Aorta (tissue), 5 donors: ENCODE measurements at places on chromosomes 16 and 17. TPM values are rescaled to one million over a fixed set of nuclear protein-coding genes. Genes with fewer than 3 reads are reported as not detected.

GRCh38 chr16:87554754-87555427, 47.4 kb upstream of the JPH3 start:
- no peak overlapping the region for H3K27ac ChIP-seq
- no peak for DNase-seq
- no peaks in the 10 kb centered on the region for H3K36me3 ChIP-seq
- no peak overlapping the region for H3K4me3 ChIP-seq

TUBG1 gene
- 21.5 TPM for total RNA-seq

TRPV3 gene
- 2.0 TPM for total RNA-seq

BAIAP3 gene
- total RNA-seq: 1.2 TPM

DNA sequence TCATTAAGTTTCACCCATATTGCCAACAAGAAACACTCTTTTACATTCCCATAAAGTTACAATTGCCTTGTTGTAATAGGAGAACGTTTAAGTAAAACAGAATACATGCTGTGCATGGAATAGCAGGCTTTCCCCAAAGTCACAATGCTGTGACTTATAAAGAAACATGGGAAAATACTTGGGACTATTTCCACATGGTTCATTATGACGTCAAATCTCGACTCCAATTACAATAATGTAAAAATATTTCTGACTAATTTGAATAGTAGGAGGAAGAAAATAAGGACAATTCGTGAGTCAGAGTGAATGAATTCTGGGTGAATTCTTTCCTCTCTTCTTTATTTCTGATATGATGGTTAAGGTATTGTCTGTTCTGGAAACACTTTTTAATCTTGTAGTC, 52.8 kb downstream of the CDH11 start:
- no peak overlapping the region for H3K4me3 ChIP-seq
- no peak overlapping the region for H3K27ac ChIP-seq
- no peak for DNase-seq
- H3K36me3 ChIP-seq: no peaks in the 10 kb centered on the region
- H3K4me1 ChIP-seq: peaks cover 10% of the 10 kb centered on the region
- no peaks in the 10 kb centered on the region for H3K27me3 ChIP-seq

DNA sequence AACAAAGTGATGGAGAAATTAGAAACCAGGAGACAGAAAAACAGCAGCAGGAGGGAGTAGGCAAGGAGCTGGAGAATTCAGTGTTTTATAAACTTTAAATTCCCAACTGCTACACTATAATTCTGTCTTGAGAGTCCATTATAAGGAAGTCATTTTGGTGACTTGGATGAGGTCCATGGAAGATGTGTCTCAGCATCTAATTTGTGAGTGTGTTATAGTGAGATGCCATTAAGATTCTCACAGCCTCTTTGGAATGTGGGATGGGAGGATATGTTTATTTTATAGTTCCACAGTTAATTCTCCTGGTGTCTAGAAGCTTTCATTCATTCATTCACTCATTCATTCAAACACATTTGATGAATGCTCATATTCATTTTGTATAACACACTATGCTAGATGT, 206.0 kb upstream of the MYOCD start:
- H3K36me3 ChIP-seq: no peaks in the 10 kb centered on the region
- H3K27me3 ChIP-seq: no peaks in the 10 kb centered on the region
- no peak overlapping the region for H3K4me3 ChIP-seq
- no peaks in the 10 kb centered on the region for H3K4me1 ChIP-seq

- no peaks in the 10 kb centered on the region for H3K27me3 ChIP-seq
- H3K4me1 ChIP-seq: no peaks in the 10 kb centered on the region
- H3K36me3 ChIP-seq: no peaks in the 10 kb centered on the region
- H3K4me3 ChIP-seq: no peak overlapping the region
These were observed 2.9 kb downstream of the RNF213 start for GRCh38 chr17:80263253-80264204.

- H3K4me1 ChIP-seq: no peaks in the 10 kb centered on the region
- no peak for DNase-seq
- H3K4me3 ChIP-seq: no peak overlapping the region
- no peaks in the 10 kb centered on the region for H3K36me3 ChIP-seq
These were observed 22.7 kb downstream of the BCO1 start for GRCh38 chr16:81261049-81261648.

DNA sequence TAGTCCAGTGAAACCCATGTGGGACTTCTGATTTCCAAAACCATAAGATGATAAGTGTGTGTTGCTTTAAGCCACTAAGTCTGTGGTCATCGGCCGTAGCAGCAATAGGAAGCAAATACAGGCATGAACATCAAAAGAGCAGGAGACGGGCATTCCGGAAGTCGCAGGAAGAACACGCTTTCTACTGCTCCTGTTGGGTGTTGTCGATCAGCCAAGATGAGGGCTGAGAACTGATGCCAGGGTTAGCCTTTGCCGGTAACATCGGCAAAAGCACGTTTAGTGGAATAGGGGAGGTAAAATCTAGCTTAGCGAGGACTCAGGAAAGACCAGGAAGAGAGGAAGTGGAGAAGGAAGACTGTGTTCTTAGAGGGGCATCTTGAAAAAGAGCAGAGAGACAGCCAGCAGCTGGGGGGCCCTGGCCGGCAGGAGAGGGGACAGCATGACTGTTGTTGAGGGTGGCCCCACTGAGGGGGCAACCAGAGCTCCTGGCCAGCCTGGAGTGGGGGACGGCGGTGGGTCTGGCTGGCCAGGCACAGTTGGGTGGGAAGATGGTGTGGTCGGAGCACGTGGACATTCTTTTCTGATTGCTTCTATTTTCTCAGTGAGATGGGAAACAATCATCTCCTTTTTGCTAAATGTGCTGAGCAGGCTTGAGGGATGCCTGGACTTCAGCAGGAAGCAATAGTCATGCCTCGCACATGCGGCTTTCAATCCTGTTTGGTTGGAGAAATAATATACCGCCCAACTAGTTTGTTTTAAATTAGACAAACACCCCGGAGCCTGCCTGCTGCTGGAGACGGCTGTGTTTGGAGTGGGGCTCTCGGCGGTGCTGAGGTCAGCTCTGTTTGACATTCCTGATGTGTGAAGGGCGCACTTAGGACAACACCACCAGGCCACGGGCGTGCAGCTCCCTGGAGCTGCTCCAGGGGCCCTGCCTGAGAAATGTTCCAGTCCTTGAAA, 109.9 kb downstream of the METRNL start:
- peaks cover 2% of the 10 kb centered on the region for H3K4me1 ChIP-seq
- H3K27me3 ChIP-seq: no peaks in the 10 kb centered on the region
- peak; percentile 54 for DNase-seq
- no peaks in the 10 kb centered on the region for H3K36me3 ChIP-seq
- H3K4me3 ChIP-seq: no peak overlapping the region

DNA sequence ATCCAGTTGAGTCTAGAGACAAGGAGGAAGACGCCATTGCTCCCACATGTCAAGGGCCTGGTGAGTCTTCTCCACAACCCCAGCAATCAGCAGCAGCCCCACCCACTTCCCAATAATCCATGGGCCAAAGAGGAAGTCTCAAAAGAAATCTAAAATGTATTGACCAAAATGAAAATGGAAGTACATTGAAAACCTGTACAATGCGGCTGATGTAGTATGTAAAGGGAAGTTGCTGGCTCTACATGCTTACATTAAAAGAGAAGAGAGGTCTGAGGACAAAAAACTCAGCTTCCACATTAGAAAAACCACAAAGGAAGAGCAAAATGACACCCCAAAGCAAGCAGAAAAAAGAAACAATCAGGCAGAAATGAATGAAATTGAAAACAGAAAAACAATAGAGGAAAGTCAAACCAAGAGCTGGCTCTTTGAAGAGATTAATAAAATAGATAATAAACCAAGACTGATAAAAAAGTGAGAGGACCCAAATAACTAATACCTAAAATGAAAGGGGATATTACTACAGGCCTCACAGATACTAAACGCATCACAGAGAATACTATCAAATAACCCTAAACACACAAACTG, 100.6 kb upstream of the METRNL start:
- no peaks in the 10 kb centered on the region for H3K27me3 ChIP-seq
- no peak for DNase-seq
- H3K4me3 ChIP-seq: no peak overlapping the region
- H3K4me1 ChIP-seq: no peaks in the 10 kb centered on the region

DNA sequence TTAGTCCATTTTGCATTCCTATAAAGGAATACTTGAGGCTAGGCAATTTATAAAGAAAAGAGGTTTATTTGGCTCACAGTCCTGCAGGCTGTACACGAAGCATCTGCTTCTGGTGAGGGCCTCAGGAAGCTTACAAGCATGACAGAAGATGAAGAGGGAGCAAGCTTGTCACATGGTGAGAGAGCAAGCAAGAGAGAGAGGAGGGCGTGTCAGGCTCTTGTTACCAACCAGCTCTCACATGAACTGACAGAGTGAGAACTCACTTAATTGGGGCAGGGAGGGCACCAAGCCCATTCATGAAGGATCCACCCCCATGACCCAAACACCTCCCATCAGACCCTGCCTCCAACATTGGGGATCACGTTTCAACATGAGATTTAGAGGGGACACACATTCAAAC, 1.6 kb downstream of the CHCT1 start:
- no peak overlapping the region for H3K27ac ChIP-seq
- H3K4me3 ChIP-seq: no peak overlapping the region
- no peak for DNase-seq
- no peaks in the 10 kb centered on the region for H3K36me3 ChIP-seq
- no peaks in the 10 kb centered on the region for H3K27me3 ChIP-seq

DNA sequence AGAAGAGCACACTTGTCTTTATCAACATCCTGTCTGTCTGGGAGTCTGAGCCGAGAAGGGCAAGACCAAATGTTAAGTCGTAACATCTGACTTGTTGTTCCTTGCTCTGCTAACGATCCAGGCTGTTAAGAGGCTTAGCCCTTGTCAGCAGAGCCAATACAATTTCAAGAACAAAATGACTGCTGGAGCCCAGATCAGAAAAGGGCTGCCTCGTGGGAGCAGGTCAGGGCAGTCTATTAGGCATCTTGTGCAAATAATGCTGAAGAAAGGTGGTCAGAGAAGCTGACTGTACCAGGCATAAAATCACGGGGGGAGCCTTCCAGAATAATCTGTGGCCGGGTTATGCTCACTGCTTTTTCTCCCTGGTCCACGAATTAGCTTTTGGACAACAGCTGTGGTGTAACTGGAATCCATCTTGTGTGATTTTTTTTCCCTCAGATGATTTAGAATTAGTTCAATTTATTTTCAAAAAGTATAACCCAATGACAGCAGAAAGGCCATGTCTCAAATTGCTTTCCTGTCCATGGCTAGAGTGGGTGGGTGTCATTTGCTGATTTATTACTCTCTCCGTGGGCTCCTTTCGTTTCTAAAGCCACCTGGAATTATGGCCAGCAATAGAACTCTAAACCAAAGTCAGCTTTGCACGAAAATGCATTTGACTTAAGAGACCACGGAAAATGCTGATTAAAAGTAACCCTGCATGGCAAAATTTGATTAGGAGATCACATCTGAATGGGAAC, 221.1 kb upstream of the HSBP1 start:
- no peak overlapping the region for H3K4me3 ChIP-seq
- DNase-seq: no peak
- H3K27ac ChIP-seq: no peak overlapping the region
- no peaks in the 10 kb centered on the region for H3K36me3 ChIP-seq

- no peaks in the 10 kb centered on the region for H3K36me3 ChIP-seq
- H3K27me3 ChIP-seq: no peaks in the 10 kb centered on the region
- H3K4me1 ChIP-seq: no peaks in the 10 kb centered on the region
- H3K27ac ChIP-seq: no peak overlapping the region
These were observed 3.0 kb downstream of the RCVRN start for GRCh38 chr17:9902120-9902519.

DNA sequence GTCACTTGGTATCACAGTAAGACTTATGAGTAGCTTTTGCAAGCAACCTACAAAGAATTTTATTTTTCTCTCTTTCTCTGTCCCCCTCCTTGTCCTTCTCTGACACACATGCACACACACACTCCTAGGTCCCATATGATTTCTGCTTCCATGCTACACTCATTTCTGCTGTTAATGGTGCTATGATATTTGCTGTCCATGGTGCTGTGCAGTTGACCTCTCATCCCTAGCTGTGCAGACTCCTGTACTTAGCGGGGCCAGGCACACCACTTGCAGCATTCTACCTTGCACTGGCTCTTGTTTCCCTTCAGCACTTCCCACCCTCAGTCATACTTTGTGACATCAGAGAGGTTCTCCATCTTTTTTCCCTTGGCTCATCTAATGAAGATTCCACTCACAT, 158.9 kb upstream of the CNTNAP4 start:
- H3K4me3 ChIP-seq: no peak overlapping the region
- no peaks in the 10 kb centered on the region for H3K36me3 ChIP-seq
- H3K4me1 ChIP-seq: no peaks in the 10 kb centered on the region

DNA sequence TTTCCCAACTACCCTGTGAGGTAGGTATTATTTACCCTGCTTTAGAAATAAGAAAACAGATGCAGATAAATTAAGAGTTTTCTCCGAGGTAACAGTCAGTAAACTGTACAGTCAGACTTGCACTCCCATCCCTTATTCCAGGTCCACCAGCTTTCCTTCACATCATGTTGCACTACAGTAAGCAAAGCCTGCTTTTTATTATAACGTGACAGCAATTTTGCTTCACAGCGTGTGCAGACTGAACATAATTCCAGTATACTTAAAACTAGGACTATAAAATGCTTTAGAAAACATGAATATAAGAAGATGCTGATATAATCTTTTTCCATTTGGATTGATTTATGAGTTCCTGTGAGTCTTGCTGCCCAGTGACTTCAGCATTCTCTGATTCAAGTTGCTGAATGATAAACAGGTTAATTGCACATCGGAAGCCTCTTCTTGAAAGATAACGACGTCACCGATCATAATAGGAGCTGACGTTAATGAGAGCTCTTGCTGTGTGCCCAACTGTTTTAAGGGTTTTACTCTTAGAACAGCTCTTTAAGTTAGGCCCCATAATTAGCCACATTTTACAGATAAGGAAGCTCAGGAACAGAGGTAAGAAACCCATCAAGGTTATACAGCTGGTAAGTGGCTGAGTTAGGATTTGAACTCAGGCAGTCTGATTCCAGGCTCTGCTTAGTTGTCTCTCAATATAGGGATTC, 1.4 kb downstream of the LIG3 start:
- DNase-seq: no peak

WFIKKN2 gene
- not detected for total RNA-seq

DNA sequence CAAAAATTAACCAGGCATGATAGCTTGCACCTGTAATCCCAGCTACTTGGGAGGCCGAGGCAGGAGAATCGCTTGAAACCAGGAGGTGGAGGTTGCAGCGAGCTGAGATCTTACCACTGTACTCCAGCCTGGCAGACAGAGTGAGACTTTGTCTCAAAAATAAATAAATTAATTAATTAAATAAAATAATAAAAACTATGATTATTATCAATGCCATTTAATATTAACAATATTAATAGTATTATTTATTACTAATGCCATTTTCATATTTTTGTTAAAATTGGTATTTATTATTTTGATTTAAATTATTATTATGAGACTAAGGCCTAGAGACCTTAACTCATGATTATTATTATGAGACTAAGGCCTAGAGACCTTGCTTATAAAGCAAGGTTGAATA, 121.2 kb downstream of the CDH11 start:
- no peaks in the 10 kb centered on the region for H3K4me1 ChIP-seq
- no peak overlapping the region for H3K27ac ChIP-seq
- H3K36me3 ChIP-seq: peaks cover 2% of the 10 kb centered on the region
- H3K27me3 ChIP-seq: no peaks in the 10 kb centered on the region
- no peak for DNase-seq

MYOCD gene
- total RNA-seq: 251 TPM
